ENCODE measurements at places on chromosomes 6 and 20.

DNA sequence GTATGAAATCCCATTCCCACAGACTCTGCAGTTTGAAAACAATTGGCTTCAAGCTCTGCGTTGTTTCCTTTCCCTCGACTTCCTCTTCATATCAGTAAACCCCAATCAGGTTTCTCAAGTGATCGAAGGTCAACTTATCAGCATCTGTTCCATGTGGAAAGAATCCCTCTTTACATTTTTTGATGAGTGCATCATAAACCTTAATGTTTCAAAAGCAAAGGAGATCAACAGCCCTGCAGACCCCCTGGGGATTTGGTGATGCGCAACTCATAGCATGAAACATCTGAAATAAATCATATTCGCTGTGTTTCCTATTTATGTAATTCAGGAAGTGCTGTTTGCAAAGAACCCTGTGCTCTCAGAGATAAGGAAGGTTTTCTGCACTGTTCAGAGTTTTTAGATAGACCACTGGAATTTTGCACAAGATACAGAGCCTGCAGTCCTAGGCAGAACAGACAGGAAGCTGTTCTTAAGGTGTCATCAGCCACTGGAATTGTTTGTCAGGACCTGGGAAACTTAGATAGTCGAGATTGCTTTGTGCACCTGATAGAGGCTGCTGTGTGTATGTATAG, 216.0 kb downstream of the HIVEP2 start:
- peak; percentile 49 for DNase-seq

DNA sequence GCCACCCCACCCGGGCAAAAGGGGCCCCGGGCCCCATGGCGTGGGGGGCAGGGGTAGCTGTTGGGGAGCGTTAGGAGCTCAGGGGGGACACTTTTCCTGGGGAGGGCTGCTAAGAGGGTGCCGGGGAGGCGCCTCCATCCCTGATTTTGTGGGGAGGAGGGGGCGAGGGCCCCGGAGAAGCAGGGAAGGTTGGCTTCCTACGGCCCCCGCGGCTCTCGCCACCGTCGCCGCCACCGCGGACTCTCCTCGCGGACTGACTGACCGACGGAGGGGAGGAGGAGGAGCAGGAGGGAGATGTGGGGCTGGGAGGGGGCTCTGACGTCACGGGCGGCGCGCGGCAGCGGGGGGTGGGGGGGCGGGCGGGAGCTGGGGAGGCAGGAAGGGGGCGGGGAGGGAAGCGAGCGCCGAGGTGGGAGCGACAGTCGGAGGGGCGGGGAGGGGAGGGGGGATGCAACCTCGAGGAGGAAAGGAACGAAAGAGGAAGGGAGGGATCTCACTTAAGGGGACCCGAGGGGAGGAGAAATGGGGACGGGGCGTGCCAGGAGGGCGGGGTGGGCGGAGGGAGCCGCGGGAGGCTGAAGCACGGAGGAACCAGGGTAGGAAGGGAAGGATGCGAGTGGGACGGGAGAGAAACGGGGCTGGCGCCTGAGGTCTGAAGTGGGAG, 5.1 kb downstream of the GABBR1 start:
- peak; percentile 93 for DNase-seq

DNA sequence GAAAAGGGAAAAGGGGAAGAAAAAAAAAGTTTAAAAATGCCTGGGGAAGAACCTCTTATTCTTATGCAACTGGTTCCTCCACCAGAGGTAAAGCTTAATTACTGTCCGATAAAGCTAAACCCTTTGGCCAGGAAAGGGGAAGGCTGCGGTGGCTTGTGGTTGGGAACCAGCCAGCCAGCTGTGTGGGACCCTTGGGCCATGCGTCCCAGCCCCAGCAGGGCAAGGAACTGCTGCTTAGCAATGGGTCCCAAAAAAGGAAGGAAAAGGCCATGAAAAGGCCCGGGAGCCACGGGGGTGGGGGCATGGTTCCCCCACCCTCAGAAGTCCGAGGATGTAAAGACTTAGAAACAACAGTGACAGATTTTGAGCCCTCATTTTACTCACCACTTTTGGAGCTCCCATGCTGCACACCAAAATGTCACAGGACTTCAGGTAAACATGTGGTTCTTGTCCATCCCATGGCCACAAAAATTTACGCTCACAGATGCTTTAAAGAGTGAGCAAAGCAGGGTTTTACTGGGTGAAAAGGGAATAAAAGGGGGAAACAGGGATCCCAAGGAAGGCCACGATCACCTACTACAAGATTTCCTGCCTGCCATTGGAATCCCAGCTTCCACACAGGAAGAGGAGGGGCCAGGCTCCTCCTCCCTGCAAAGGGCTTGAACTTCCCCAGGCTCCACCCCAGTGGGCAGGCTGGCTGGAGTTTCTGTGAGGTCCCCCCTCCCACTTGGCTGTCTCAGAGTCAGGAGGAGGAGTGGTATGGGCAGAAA, 1234.7 kb upstream of the GJE1 start:
- DNase-seq: no peak

GRCh38 chr6:102895683-102896082, 1502.2 kb downstream of the GRIK2 start:
- DNase-seq: no peak

- no peak for DNase-seq
Observed at GRCh38 chr6:4101298-4101697, 22.4 kb upstream of the FAM217A start.

- DNase-seq: no peak
Observed at GRCh38 chr6:50829898-50830444, 11.3 kb downstream of the TFAP2B start.

DNA sequence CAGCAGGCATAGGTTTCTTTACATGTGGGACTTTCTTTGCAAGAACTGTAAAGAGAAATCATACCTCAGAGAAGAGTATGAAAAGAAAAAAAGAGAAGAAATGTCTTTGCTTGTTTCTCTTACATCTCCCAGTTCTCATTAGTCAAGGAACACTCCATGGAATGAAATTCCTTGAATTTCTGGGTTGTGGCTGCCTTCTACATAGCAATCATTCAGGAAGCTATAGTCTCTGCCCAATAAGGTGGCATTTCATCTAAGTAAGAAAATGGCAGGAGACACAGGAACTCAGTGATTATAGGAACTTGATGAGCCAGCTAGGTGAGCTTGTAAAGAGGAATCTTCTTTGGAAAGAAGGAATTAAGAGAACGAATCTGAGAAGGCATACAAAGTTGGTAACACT, 197.0 kb upstream of the FKBP1C start:
- no peak for DNase-seq

DNA sequence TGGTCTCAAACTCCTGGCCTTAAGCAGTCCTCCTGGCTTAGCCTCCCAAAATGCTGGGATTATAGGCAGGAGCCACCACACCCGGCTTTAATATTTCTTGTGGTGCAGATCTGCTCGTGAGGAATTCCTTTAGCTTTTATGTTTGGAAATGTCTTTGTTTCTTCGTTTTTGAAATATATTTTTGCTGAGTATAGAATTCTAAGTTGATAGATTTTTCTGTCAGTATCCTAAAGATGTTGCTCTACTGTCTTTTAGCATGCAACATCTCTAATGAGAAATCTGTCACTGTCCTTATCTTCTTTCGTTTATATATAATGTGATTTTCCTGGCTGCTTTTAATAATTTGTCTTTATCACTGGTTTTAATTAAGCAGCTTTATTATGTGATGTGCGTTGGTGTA, 75.1 kb downstream of the ZFAND3 start:
- no peak for DNase-seq

DNA sequence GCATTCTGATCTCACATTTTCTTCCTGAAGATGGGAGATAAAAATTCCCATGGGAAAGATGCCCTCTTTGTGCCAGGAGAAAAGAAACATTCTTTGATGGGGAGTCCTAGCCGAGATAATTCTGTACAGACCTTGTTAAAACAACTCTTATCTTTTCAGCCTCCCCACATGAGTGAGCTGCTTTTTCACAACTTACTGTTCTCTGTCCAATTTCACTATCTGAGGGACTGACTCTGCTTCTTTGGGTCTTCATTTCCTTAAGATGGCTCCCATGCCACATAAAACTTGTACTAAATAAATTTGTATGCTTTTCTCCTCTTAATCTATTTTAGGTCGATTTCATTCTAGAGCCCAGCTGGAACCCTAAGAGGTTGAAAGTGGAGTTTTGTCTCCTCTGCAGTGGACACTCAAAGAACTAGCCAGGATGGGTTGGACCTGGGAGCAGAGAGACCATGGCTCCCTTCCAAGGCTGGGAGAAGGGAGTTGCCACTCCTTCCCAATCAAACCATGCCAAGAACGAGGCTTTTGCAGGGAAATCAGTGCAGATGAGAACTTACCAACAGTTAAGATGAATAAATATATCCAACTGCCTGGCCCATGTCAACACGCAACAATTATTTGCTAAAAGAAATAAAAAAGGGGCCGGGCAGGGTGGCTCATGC, 285.8 kb upstream of the SULF2 start:
- peak; percentile 19 for DNase-seq

DNA sequence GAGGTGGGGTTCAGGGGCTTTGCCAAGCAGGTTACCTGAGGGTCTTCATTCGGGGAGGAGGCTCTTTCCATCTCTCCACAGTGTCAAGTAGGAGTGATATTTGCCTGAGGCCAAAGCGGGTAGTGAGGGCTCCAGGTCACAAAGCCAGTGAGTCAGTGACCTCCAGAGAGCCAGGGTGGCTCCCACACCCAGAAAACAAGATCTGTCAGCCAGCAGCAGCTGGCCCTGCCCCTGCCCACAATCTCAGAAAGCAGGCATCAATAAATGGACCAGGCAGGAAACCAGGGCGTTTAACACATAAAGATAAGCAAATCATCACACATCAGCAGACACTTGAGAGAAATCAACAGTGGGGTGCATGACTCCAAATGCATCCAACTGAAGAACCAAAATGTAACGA, 250.8 kb downstream of the CDH26 start:
- DNase-seq: no peak

GRCh38 chr6:14265049-14266021, 147.8 kb downstream of the CD83 start:
- DNase-seq: no peak

DNA sequence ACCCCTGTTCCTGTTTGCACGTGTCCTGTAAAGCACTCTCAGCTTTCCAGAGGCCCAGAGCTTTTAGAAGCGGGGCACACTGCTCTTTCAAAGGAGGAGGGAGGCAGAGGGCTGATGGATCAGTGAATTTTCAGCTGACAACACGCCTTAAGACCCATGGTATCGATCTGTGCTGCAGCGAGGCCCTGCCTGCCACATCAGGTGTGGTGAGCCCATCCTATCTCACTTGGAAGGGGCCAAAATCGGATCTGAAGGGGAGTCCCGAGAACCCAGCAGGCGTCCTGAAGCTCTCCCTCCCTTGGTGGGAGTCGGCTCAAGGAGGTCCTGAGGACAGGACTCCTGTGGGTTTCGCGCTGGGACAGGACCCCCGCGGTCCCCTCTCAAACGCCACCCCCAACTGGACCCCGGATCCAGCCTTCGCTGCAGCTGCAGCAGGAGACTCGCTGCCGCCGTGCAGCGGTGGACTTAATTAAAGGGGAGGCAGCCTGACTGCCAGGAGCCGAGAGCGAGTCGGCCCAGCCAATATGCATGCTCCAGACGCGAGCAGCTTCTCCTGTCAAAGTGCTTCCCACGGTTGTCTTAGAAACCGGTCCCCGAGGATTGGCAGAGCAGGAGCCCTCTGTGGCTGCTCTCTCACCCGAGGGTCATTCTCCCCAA, 580.0 kb upstream of the ZNF337 start:
- DNase-seq: peak; percentile 29

Measured in EH (cell line).